ENCODE measurements at places on chromosomes 2 and 18.
A peak's percentile ranks its signal among the peaks of the same experiment; 100 is the strongest.

DNA sequence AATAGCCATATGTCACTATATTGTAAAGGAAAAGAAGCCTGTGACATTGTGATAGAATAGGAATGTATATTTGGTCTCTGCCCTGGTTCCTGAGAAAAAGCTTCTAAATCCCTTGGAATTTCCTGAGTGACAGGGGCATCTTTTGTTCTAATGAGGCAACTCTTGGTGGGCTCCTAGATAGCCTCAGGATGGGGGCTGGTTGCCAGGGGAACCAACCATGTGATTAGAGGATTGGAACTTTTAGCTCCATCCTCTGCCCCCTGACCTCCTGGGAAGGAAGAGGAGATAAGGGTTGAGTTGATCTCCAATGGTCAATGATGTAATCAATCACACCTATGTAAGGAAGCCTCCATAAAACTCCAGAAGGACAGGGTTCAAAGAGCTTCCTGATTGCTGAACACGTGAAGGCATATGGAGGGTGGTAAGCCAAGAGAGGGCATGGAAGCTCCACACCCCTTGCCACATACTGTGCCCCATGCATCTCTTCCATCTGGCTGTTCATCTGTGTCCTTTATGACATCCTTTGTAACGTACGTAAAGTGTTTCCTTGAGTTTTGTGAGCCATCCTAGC, 2.9 kb upstream of the ME2 start:
- no peak for DNase-seq

DNA sequence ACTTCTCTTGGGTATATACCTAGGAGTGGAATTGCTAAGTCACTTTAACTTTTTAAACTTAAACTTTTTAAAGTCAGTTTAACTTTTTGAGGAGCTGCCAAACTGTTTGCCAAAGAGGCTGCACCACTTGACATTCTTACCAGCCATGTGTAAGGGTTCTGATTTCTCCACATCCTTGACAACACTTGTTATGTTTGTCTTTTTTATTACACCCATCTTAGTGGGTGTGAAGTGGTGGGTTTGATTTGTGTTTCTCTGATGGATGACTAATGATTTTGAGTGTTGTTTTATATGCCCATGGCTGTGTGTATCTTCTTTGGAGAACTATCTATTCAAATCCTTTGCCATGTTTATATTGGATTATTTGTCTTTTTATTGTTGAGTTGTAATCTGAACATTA, 13.6 kb downstream of the ASAP2 start:
- DNase-seq: no peak

- no peak for DNase-seq
These were observed 104.8 kb upstream of the FN1 start for GRCh38 chr2:215540658-215541057.

DNA sequence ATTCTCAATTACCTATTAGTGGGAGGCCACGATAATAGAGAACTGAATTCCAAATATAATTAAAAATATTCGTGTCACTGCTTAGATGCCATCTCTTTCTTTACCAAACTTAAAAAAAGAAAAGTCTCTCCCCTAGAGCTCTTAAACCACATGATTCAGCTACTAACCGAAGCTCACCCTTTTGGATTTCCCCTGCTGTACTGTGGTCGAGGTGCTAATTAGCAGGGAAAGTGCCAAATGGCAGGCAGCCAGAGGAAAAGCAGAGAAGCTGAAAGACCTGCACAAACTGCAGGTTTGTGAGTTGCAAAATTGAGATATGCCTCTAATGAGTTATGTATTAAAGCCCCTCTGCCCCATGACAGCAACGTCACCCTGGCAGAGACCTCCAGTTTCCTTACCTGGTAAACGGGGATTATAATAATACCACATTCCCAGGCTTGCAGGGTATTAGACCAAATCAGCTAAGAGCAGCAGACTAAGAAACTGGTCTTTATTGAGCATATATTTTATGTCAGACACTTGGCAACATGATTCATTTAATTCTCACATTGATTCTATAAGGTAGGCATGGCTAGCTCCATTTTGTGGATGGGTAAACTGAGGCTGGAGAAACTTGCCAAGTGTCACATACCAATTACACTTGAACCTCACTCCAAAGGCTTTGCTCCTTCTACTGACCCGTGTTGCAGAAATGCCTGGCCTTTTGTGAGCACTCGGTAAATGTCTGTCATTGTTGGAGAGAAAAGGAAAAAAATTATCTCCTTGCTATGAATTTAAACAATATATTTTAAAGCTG, 259.7 kb downstream of the LPIN1 start:
- peak; percentile 51 for DNase-seq

- no peak for DNase-seq
These were observed 18.5 kb upstream of the DTNA start for GRCh38 chr18:34691614-34692013.

All from activated CD8-positive, alpha-beta memory T cell treated with anti-CD3 and anti-CD28 coated beads for 4 hours (primary cell).